Neuronal stem cell (in vitro differentiated cells): ENCODE measurements at places on chromosomes 5 and 9.

DNA sequence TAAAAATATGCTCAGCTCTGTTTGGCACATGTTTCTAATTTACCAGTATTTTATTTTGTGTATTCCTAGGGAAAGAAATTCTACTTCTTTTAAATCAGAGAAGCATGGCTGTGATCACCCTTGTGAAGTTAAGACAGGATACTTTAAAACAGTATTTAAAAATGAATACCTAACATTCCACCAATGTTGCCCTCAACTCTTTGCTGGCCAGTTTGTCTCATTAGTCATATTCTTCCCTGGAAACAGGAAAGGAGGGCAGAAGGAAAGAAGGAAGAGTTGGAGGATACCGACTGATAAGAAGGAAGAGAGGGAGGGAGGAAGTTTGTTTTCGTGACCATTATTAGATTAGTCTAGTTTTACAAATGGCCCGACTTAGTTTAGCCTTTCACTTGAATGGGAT, 137.4 kb downstream of the PLK2 start:
- no peak for DNase-seq

- no peak for DNase-seq
Measured at GRCh38 chr9:98104445-98104881, 14.6 kb downstream of the TRIM14 start.

DNA sequence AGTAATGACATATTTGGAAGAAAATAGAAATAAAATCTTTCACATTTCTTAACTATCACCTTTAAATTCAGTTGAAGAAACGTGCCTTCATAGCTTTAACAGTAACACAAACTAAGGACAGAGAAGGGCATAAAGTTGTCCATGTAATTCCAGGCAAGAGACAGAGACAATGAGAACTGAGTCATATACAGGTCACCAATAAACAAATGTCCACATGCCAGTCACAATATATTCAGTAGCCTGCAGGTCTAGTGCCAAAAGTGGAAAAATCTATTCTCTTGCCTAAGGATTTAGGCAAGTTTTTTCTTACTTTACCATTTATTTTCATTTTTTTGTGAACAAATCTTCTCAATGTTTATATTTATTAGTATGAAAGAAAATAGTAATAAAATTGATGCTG, 1711.5 kb upstream of the NUDT12 start:
- no peak for DNase-seq

DNA sequence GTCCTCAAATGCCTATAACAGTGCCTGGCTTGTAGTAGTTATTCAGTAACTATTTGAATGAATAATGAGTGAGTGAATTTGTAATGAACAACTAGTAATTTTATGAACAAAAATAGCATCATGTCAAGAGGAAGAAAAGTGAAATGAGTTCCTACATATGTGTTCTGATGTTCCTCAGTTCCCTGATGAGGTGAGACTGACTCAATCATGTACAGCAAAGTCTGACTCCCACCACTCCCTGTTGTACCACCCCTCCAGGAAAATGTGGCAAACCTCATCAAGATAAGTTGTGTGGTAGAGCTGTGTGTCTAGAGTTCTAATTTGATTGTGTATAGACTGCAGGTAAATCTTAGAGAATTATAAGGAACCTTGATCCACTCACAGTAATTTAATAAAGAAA, 201.6 kb downstream of the GOLPH3 start:
- DNase-seq: no peak

GRCh38 chr5:78331523-78332080, 28.8 kb upstream of the SCAMP1 start:
- peak; percentile 42 for DNase-seq

- no peak for DNase-seq
Measured at GRCh38 chr5:163363389-163363788, 74.0 kb upstream of the CCNG1 start.

DNA sequence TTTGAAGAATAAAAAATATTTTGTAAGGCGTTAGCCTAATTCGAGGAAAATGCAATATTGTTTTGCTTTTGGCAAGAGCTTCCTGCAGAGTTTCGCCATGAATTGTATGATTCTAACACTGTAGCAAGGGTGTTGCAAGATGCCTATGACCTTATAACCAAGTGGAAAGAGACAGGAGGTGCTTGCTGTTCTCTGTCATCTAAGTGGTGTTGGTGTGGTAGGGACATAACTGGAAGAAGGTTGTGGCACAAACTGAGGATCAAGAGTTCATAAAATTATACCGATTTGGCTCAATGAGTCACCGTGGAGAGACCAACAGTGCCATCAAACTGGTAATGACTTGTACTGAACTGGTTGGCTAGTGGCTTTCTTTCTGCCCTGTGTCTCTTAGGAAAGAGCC, 6.3 kb downstream of the STC2 start:
- no peak for DNase-seq

DNA sequence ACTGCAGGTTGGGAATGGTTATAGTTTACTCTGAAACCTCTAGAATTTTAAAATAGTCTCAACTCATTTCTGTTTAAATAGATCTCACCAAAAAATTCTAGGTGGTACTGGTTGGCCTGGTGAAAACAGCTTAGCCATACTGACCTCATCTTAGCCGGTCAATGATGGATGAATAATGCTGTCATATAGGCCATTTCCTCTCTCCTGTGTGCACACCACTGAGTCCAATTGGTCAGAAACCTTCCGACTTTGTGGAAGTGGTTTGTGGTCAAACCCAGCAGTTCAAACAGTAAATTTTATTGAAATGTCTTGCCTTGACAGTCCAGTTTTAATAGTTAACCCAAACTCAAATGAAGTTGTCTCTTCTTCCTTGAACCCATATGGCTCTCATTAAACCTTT, 98.6 kb downstream of the GIN1 start:
- DNase-seq: no peak

GRCh38 chr5:14277385-14278320, 134.5 kb downstream of the TRIO start:
- no peak for DNase-seq

GRCh38 chr9:7534211-7534935, 265.2 kb downstream of the DMAC1 start:
- no peak for DNase-seq

DNA sequence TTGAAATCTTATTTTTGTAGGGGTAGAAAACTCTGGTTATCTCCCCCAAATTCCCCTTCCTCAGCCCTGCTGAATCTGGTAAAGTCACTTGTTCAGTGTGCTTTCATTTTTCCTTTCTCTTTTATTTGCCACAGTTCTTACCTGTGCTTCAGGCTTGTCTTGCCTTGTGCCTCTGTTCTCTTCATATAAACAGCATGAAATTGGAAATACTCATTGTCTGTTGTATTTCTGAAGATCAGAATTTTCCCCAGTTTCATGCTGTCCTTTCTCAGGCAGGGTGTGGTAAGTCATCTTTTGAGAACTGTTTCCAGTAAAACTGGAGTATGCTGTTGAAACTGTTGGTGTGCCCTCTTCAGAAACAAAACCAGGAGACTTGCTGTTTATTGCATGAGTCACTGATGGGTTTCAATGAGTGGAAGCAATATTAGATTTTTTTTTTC, 7.0 kb downstream of the PAM start:
- no peak for DNase-seq

DNA sequence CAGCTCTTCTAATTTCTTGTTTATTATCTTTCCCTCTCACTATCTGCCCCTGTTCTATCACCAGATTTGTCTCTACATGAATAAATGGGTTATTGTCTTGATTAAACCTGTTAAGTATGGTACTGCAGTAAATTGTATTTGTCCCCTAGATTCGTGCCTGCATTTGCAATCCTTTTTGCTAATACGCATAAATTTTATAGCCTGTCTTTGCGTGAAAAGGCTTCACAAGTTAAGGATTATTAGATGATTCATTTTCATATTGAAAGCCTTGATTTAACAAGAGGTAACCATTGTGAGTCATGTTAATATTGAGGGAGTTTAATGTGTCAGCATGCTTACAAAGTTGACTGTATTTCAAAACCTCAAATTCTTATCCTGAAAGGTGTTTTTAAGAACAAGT, 204.6 kb downstream of the PCSK1 start:
- DNase-seq: no peak

DNA sequence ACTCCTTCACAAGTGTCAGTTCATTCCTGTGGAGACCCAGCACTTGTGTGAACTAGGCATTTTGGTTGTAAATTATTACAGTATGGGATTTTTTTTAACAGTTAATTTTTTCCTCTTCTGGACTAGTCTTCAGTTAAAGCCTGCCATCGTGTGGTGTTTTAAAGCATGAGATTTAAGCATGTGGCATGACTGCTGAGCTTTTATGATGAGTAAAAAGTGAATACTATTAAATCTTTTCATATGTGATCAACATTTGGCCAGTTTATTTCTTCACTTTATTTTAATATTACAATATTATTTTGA, 25.0 kb downstream of the LMNB1 start:
- DNase-seq: no peak

DNA sequence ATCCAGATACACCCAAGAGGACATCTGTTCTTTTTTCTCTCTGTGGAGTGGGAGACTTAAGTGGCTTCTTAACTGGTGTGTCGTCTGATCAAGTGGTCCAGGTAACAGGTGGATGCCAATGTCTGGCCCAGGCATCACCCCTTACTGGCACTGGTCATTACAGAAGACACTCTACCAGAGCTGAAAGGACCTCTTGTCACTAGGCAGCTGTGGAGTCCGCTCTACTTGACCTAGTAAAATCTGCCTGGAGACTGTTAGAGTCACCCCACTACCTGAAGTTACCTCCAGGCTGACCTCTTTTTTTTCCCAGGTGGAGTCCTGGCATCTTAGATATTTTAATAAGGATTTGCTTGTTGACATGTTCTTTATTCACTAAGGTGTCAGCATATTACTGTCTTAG, 22.5 kb downstream of the FXN start:
- no peak for DNase-seq

DNA sequence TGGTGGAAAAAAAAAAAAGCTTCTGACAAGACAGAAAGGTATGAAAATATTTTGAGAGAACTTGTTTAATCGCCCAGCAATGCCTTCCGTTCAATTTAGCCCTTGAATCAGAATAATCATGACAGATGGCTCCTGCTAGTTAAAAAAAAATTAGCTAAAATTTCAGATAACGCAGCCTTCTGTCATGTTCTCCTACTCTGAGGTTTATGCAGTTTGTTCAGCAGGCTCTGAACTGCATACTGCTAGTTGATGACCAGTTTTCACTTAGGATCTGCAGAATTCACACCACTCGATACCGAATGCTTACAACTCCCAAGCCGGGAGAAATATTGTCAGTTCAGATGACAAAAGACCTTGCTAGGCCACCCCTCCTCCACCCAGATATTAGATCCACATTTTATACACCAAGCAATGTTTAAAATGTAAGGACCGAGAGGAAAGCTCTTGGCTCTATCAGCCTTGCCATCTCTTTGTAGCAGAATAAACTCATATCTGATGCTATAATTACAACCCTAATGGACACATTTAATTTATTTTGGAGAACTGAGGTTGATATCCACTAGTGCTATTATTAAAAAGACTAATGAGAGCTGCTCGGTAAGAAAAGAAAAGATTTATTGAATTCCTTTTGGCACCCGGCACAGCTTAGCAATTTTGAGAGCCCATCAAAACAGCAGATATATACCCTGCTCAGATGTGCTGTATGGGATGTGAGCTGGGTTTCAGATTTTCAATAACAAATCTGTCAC, 322.8 kb downstream of the GLIS3 start:
- DNase-seq: no peak

- no peak for DNase-seq
Measured at GRCh38 chr5:38692781-38693527, 136.5 kb upstream of the LIFR start.

GRCh38 chr5:143559586-143560109, 156.2 kb upstream of the NR3C1 start:
- no peak for DNase-seq

- no peak for DNase-seq
Measured at GRCh38 chr9:129523943-129524581, 96.8 kb downstream of the C9orf50 start.

- DNase-seq: no peak
Measured at GRCh38 chr9:81980568-81980967, 8.0 kb upstream of the SPATA31D1 start.
